ENCODE measurements at places on chromosomes 5 and 9.
A peak's percentile ranks its signal among the peaks of the same experiment; 100 is the strongest.

DNA sequence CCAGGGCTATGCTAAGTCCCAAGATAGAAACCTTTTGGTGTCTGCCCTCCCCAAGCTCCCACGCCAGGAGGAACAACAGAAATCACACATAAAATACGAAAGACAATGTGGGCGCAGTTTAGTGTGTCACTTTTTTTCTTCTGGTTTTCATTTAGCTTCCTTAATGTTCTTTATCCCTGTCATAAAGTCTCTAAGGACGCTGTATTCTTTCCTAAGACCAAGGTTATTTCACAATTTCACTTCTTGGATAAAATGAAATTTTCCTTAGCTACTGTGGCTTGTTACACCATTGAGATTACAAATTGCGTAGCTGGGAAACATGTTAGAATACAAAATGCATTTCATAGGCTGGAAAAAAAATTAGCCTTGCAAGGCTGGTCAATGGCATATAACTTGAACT, 85.4 kb downstream of the GLIS3 start:
- DNase-seq = no peak

GRCh38 chr9:76585487-76586389, 126.8 kb downstream of the GCNT1 start:
- DNase-seq = peak; percentile 3

DNA sequence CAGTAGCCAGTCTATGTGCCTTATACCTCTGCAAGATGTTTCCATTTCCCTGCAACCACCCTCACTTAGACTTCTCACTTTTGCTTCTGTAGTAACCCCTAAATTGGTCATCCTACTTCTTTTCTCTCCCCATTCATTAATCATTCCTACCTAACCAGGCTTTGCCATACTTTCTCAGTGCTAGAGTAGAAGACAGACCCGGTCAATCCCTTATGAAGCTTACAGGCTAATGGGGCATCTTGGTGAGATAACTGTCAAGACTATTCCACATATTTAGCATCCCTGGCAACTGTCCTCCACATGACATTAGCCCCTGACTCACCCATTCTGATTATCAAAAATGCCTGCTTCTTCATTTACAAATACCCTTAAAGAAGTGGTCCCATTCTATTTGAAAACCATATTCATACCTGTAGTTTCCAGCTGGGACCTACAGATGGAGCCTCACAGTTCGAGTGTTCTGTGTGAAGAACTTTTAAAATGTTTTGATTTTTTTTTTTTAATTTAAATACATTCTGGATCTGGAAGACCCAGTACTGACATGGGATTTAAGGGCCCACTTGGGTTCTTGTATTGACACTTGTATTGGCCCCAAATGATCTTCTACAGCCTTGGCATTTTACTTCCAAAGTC, 21.0 kb downstream of the F2RL2 start:
- no peak for DNase-seq

GRCh38 chr5:141691867-141692532, 10.0 kb upstream of the ARAP3 start:
- DNase-seq = peak; percentile 88

- no peak for DNase-seq
Measured at GRCh38 chr9:5382479-5382878, 42.8 kb upstream of the RLN1 start.

GRCh38 chr5:80988419-80988935, 28.3 kb downstream of the RASGRF2 start:
- no peak for DNase-seq

GRCh38 chr5:588406-588995, 23.6 kb upstream of the CEP72 start:
- DNase-seq = no peak

DNA sequence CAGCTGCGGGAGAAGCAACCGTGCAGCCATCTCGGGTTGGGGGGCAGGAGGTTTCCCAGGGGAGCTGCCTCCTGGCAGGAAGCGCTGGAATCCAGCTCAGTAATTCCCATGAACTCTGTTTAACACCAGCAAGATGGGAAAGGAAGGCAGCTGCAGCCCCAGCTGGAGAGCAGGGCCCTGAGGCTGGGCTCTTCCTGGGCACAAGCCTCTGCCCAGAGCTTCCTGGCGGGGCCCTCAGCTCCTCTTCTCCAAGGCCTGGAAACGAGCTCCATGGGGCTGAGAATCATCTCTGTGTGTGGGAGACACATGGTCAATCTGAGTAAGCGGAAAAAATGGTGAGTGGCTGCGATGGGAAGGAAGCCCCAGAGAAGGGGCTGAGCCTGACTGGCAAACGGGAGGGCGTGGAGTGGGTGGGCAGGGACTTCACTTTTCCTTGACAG, 6.3 kb downstream of the MRPL36 start:
- DNase-seq = no peak

DNA sequence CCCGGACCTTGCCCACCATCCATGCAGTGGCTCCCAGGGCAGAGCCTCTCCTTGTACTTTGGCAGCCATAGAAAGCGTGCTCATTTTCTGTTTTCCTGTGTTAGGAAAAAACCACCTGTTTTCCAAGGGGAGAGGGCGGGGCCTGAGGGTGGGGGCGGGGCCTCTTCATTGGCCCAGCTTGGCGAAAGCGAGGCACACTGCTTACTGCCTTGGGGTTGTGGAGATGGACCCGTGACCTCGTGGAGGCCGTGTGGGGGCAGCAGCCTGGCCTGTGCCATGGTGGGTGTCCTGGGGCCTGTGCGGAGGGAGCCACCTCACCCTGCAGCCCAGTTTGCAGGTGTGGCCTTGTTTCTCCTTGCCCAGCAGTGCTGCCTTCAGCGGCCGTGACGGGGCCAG, 4.4 kb upstream of the TOR4A start:
- DNase-seq = no peak

GRCh38 chr9:112631313-112632070, 86.4 kb downstream of the INIP start:
- no peak for DNase-seq

GRCh38 chr5:39213447-39214207, 5.7 kb downstream of the FYB1 start:
- no peak for DNase-seq

DNA sequence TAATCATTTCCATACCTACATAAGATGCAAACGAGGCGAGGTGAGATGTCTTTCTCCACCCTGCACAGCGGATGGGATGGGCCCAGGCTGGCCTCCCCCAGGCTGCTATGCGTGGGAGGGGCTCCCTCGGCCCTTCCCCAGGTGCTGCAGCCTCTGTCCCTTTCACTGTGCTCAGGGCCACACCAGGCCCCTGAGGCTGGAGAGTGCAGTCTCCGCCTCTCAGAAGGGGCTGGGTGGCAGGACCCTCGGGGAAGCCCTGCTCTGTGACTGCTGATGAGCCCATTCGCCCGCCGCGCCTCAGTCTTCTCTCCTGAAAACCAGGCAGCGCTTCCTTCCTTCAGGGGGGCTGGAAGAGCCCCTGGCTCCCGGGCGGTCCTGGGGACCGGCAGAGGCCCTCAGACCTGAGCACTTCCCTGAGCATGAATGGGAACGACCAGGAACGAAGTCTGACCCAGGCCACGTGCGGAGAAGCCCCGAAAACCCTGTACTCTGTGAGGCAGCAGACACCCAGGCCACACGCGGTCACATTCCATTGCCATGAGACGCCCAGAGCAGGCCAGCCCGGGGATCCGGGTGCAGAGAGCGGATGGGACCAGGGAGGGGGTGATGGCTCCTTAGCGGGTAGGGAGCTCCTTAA, 21.9 kb upstream of the NOTCH1 start:
- no peak for DNase-seq

DNA sequence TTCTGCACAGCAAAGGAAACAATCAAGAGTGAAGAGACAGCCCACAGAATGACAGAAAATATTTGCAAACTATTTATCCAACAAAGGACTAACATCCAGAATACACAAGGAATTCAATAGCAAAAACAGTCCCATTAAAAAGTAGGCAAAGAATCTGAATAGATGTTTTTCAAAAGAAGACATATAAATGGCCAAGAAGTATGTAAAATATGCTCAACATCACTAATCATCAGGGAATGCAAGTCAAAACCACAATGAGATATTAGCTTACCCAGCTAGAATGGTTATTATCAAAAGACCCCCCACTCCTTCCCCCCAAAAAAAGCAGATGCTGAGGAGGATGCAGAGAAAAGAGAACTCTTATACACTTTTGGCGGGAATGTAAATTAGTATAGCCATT, 13.4 kb upstream of the OR13C8 start:
- no peak for DNase-seq

GRCh38 chr9:110575945-110576344, 3.6 kb downstream of the SVEP1 start:
- DNase-seq = no peak

GRCh38 chr9:106287091-106287631, 575.8 kb upstream of the ZNF462 start:
- peak; percentile 39 for DNase-seq

GRCh38 chr9:136081113-136081825, 13.8 kb downstream of the NACC2 start:
- DNase-seq = no peak

DNA sequence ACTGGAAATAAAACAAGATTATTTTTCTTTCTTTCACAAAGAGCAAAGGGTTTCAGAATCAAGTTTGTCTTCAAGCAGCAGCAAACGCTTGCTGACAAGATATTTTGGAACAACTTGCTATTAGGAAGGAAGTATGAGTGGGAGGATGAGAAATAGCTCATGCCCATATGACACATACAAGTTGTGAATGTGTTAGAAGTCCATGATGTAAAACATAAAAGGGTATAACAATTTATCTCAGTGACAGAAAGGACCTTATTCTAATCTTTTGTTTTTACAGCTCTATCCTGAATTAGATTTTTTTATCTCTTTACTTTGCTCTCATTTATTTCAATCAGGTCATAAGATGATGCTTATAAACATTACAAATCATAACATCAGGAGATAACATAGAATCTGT, 516.6 kb upstream of the MEF2C start:
- no peak for DNase-seq

GRCh38 chr5:115842089-115842935, 577 bp downstream of the AP3S1 start:
- DNase-seq = peak; percentile 36

GRCh38 chr5:159208514-159209437, 577 bp downstream of the RNF145 start:
- DNase-seq = peak; percentile 36

GRCh38 chr9:14538526-14538925, 154.7 kb downstream of the ZDHHC21 start:
- no peak for DNase-seq

GRCh38 chr9:88197016-88197415, 58.7 kb upstream of the SPATA31C2 start:
- no peak for DNase-seq
